Spleen (tissue), 13 donors: ENCODE measurements at places on chromosomes 5 and 9. TPM values are rescaled to one million over a fixed set of nuclear protein-coding genes. Genes with fewer than 3 reads are reported as not detected.
A peak's percentile ranks its signal among the peaks of the same experiment; 100 is the strongest.

DNA sequence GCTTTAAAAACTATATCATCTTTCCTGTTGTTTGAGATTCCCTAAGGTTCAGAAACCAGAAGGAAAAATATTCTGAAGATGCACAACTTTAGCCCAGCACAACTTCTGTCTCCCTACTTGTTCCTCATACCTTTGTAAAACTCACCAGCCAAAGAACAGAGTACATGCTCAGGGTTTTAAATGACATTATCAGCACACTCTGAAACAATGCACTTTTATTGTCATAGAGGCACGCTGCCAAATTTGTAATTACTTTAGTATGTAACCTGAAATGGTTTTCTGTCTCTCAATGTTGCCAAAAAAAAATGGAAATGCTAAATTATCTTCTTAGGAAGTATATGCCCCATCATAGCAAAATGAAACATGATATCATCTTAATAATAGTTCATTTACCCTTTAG, 383.6 kb upstream of the CDH6 start:
- H3K36me3 ChIP-seq: no peaks in the 10 kb centered on the region
- no peak overlapping the region for H3K27ac ChIP-seq
- DNase-seq: no peak
- H3K27me3 ChIP-seq: no peaks in the 10 kb centered on the region

DNA sequence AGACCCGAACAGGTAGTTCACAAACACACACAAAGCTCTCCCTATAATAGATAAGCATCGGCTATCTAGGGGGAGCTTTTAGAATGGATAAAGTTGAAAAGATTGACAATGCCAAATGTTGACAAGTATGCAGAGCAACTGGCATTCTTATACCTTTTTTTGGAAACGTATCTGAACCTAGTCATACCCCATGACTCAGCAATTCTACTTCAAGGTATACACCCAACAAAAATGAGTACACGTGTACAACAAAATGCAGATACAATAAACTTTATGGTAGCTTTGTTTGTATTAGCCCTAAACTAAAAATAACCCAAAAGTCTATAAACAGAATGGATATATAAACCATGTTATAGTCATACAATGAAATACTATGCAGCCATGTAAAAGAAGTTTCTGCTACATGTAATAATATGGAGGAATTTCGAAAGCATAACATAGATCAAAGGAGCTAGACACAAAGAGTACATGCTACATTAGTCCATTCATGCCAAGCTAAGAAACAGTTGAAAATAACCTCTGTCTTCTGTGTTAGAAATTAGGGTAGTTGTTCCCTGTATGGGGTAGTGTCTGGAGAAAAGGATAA, 718.5 kb upstream of the ZNF608 start:
- no peak for DNase-seq
- H3K27ac ChIP-seq: no peak overlapping the region
- no peaks in the 10 kb centered on the region for H3K36me3 ChIP-seq
- H3K4me1 ChIP-seq: no peaks in the 10 kb centered on the region
- no peaks in the 10 kb centered on the region for H3K27me3 ChIP-seq
- no peak overlapping the region for H3K4me3 ChIP-seq

GRCh38 chr9:125807079-125807478, 59.9 kb downstream of the PBX3 start:
- no peaks in the 10 kb centered on the region for H3K36me3 ChIP-seq
- no peaks in the 10 kb centered on the region for H3K4me1 ChIP-seq
- H3K27ac ChIP-seq: no peak overlapping the region
- no peak overlapping the region for H3K4me3 ChIP-seq
- no peak for DNase-seq

DNA sequence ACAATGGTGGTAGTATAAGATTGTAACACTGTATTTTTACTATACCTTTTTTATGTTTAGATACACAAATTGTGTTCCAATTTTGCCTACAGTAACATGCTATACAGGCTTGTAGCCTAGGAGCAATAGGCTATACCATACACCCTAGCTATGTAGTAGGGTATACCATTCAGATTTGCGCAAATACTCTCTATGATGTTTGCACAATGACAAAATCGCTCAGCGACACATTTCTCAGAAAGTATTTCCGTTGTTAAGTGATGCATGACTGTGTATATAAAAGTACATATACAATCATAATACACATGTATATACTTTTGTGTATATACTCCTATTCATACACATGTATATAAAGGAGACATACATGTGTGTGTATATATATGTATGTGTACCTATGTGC, 34.8 kb downstream of the ENC1 start:
- no peak overlapping the region for H3K4me3 ChIP-seq
- H3K27ac ChIP-seq: no peak overlapping the region
- H3K36me3 ChIP-seq: no peaks in the 10 kb centered on the region
- DNase-seq: no peak
- H3K4me1 ChIP-seq: no peaks in the 10 kb centered on the region

GRCh38 chr9:36191290-36191645, 547 bp downstream of the CLTA start:
- H3K27me3 ChIP-seq: no peaks in the 10 kb centered on the region
- peak overlapping the region; percentile 94 for H3K27ac ChIP-seq
- peak; percentile 86 for DNase-seq
- H3K36me3 ChIP-seq: no peaks in the 10 kb centered on the region
- peak overlapping the region; percentile 92 for H3K4me3 ChIP-seq

- no peaks in the 10 kb centered on the region for H3K4me1 ChIP-seq
- H3K27ac ChIP-seq: no peak overlapping the region
- no peaks in the 10 kb centered on the region for H3K36me3 ChIP-seq
- no peaks in the 10 kb centered on the region for H3K27me3 ChIP-seq
Measured at GRCh38 chr9:75664597-75664996, 225.9 kb upstream of the PCSK5 start.

DNA sequence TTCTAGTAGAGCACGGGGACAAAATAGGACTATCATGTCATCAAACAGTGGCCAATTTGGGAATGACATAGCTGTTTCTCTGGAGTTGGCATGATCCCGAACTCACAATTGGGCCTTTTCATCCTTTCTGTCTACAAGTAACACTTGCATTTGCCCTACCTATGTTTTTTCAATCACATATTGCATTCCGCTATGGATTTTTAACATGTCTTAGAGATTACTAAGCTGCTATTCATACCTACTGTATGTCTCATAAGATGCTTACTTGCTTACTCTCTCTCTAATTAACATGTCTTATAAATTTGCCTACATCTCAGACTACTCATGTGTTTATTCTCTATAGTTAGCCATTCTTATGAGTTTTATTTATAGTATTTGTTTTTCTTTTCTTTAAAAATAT, 341.2 kb upstream of the CTNND2 start:
- H3K27me3 ChIP-seq: no peaks in the 10 kb centered on the region
- no peak overlapping the region for H3K27ac ChIP-seq
- no peaks in the 10 kb centered on the region for H3K36me3 ChIP-seq
- no peak overlapping the region for H3K4me3 ChIP-seq

GRCh38 chr9:80175286-80176150, 603.8 kb downstream of the TLE4 start:
- no peak overlapping the region for H3K4me3 ChIP-seq
- no peak for DNase-seq
- no peaks in the 10 kb centered on the region for H3K4me1 ChIP-seq

GRCh38 chr5:145105384-145105783, 729.8 kb downstream of the PRELID2 start:
- H3K4me3 ChIP-seq: no peak overlapping the region
- no peaks in the 10 kb centered on the region for H3K36me3 ChIP-seq
- no peak for DNase-seq
- H3K27me3 ChIP-seq: no peaks in the 10 kb centered on the region
- no peak overlapping the region for H3K27ac ChIP-seq

GRCh38 chr5:77209495-77210090, 887 bp upstream of the PDE8B start:
- no peak overlapping the region for H3K27ac ChIP-seq
- H3K4me1 ChIP-seq: peaks cover 9% of the 10 kb centered on the region
- no peak for DNase-seq
- peak overlapping the region; percentile 38 for H3K4me3 ChIP-seq
- H3K36me3 ChIP-seq: no peaks in the 10 kb centered on the region

DNA sequence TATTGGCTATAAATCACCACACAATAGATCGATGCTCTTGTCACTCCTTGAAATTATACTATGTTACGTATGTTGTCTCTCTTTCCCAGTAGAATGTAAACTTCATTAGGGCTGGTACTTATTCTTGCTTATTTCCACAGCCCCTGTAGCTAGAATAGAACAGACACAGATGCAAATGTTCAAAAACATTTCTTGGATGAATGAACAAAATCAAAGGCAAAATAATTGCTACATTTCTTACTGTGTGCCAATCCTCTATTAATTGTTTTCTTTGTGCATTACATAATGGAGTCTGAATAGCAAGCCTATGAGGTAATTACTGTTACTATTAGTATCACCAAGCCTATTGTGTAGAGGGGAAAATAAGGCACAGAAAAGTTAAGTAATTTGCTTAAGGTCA, 725 bp upstream of the OR13C2 start:
- no peaks in the 10 kb centered on the region for H3K36me3 ChIP-seq
- no peaks in the 10 kb centered on the region for H3K27me3 ChIP-seq
- no peaks in the 10 kb centered on the region for H3K4me1 ChIP-seq
- no peak overlapping the region for H3K27ac ChIP-seq

DNA sequence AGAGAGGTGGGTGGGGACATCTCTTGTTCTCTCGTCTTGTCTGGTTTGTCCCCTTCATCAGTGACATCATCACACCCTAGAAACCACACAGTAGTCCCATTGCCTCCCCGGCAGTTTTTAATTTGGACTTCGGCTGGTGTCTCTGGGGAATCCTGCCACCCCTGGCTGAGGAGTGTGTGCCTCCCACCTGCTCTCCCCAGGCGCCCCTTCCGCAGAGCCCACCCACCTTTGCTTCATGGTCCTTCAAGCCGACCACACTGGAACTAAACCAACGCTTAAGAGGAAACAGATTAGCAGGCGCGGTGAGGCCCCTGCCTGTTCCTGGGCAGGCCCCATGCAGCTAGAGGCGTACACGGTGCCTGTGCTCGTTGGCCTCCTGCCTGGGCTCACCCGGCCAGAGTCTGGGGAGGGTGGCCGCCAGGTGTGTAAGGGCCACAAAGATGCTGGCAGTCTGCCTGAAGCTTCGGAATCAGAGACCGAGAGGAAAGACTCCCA, 107.6 kb upstream of the SPRY4 start:
- DNase-seq: peak; percentile 85
- H3K4me1 ChIP-seq: peaks cover 28% of the 10 kb centered on the region
- no peak overlapping the region for H3K4me3 ChIP-seq
- peak overlapping the region; percentile 30 for H3K27ac ChIP-seq
- no peaks in the 10 kb centered on the region for H3K27me3 ChIP-seq
- no peaks in the 10 kb centered on the region for H3K36me3 ChIP-seq

DNA sequence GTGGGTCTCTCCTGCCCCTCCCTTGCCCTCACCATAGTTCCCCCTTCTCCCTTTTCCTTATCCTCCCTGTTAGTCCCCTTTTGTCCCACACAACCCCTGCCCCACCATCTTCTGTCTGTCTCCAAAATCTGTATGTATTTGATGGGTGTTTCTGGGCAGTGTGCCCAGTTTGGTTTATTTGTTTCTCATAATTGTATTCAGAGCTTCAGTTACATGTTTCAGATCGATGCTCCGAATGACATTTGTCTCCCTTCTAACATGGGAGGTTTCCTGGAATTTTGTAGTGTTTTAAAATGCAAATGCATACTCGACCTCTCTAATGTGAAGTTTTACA, 22.2 kb downstream of the FBXL7 start:
- H3K36me3 ChIP-seq: no peaks in the 10 kb centered on the region
- H3K27ac ChIP-seq: no peak overlapping the region
- no peak overlapping the region for H3K4me3 ChIP-seq
- H3K27me3 ChIP-seq: no peaks in the 10 kb centered on the region
- no peak for DNase-seq

- no peak overlapping the region for H3K4me3 ChIP-seq
- H3K4me1 ChIP-seq: no peaks in the 10 kb centered on the region
- H3K36me3 ChIP-seq: no peaks in the 10 kb centered on the region
- H3K27me3 ChIP-seq: no peaks in the 10 kb centered on the region
Measured at GRCh38 chr5:175195698-175196656, 248.0 kb downstream of the DRD1 start.

DNA sequence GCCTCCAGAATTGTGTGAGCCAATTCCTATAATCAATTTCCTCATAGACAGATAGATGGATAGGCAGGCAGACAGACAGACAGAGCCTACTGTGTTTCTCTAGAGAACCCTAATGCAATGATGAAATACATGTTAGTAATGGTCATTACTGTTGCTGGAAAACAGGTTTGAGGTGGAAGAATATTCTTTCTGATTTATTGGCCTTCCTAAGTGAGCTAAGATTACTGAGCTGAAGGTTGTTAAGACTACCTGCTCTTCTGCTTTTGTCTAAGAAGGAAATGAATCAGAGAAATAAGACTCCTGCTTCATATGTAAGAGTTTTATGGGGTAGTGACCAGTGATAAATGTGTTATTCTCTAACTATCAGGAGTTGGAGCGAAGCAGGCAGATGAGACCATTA, 219.9 kb downstream of the ELAVL2 start:
- H3K36me3 ChIP-seq: no peaks in the 10 kb centered on the region
- H3K4me3 ChIP-seq: no peak overlapping the region
- no peak overlapping the region for H3K27ac ChIP-seq
- no peaks in the 10 kb centered on the region for H3K27me3 ChIP-seq
- no peaks in the 10 kb centered on the region for H3K4me1 ChIP-seq

DNA sequence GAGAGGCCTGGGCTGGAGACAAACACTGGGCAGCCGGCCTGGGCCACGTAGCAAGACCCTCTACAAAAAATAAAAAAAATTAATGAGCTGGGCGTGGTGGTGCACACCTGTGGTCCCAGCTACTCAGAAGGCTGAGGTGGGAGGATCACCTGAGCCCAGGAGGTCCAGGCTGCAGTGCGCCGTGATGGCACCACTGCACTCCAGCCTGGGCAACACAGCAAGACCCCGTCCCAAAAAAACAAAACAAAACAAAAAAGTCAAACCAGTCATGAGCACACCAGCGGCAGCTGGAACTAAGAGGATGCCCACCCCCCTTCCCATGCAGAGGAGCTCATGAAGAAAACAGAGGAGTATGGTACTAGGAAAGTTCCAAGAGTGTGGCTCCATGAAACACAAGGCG, 2.2 kb upstream of the UBAC1 start:
- H3K36me3 ChIP-seq: no peaks in the 10 kb centered on the region
- H3K27me3 ChIP-seq: no peaks in the 10 kb centered on the region
- DNase-seq: no peak
- no peak overlapping the region for H3K27ac ChIP-seq
- no peak overlapping the region for H3K4me3 ChIP-seq

DNA sequence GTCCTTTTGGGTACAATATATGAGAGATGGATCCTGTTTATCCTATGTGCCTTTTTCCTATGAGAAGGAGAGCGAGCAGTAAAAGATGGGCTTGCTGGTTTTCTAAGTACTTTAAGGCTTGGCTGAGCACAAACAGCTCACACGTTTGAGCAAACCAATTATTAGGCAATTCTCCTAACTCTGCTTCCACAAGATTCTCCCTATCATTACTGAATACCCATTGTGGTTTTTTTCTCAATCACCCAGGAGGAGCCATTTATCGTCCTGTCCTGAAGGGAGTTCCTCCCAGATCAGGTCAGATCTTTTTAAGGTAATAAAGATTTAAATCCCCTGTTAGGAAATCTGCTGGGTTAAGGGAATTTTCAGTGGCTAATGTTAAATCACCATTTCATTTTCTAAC, 19.4 kb upstream of the C1QTNF3 start:
- H3K4me3 ChIP-seq: no peak overlapping the region
- no peak for DNase-seq
- peaks cover 7% of the 10 kb centered on the region for H3K36me3 ChIP-seq
- H3K4me1 ChIP-seq: no peaks in the 10 kb centered on the region

The FOXD4L4 gene
- 1.2 TPM for total RNA-seq

The UNC5A gene
- total RNA-seq: not detected

The IL5 gene
- not detected for total RNA-seq

The FOXD4L3 gene
- not detected for total RNA-seq
